ENCODE measurements at places on chromosomes 4 and X.

- DNase-seq, result no peak
These were observed 203.9 kb downstream of the SOWAHB start for GRCh38 chr4:76694056-76694455.

- no peak for DNase-seq
These were observed 37.4 kb downstream of the GPR143 start for GRCh38 chrX:9728261-9728660.

DNA sequence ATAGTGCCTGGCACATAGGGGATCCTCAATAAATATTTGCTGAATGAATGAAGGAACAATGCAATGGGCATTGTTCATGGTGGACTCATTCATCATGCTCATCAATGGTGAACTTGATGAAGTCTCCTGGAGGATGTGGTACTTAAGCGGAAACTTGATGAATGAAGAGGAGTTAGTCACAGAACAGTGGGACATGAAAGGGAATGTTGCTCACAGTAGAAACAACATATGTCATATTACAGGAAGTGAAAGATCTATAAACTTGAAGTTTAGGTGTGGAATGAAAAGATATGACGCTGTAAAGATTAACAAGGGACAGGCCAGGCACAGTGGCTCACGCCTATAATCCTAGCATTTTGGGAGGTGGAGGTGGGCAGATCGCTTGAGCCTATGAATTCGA lies 224.1 kb downstream of the PPP3CA start:
- no peak for DNase-seq

DNA sequence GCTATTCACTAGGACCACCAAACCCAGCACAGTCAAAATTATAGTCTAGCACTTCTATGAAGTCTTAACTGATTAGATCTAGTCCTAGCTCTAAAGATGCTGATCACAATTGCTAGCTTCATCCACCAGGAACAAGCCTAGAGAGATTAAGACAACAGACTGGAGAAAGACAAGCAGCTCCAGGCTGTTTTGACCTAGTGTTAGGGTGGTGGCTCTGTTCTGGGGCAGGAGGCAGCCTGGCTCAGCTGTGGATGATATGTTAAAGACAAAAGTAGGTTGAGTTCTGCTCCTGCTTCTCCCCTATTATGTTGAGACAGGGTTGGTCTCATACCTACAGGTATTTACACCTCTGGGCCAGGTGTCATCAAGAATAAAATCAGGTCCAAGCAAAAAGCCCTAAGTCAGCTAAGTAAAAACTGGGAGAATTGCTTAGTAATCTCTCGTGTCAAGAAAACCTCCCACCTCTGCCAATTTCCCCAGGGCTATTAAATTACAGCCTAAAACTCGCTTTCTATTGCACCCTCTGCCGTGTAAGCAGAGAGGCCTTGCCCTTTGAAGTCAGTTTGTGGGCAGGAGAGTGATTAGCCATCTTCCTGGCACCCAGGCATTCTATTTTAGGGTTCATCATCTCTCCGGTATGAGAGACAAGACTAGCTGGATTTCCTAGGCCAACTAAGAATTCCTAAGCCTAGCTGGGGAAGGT lies 39.9 kb downstream of the RAB40AL start:
- DNase-seq, result no peak

GRCh38 chr4:74934016-74934831 lies 1.3 kb downstream of the PARM1 start:
- no peak for DNase-seq

DNA sequence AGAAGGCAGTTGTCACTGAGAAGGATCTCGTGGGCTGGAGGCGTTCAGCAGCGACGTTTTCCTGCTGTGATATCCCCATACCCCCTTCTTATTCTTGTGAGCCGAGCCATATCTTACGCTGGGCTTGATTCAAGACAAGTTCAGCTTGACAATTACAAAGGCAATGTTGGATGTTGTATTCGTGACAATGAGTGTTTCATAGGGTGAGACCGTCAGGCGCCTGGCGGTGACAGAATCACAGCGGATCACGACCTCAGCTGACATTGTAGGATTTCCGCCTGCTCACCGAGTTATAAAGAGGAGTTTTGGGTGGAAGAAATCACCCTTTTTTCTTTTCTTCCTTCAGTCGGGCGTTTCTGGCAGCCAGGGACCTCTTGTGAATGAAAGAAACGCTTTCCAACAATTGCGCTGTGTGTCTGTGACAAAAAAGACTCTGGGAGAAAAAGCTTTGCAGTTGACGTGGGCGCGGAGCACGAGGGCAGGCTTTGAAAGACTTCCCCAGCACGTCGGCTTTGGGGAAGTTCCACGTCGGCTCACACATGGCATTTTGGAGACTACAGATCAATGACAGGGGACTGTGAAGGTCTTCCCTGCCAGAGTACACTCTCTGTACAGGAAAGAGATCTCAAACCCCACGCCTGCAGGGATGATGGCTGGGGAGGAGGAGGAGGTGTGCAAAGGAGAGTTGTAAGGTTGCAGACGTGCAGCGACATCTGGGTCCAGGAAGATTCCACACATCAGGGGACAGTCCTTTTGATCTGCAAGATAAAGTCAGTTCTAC lies 135.4 kb downstream of the CRLF2 start:
- DNase-seq, result no peak

- no peak for DNase-seq
These were observed 42.8 kb upstream of the SPP1 start for GRCh38 chr4:87932718-87933141.

Measured in SIG-M5 (cell line).